ENCODE measurements at places on chromosomes 11 and 22. TPM values are rescaled to one million over a fixed set of nuclear protein-coding genes. Genes with fewer than 3 reads are reported as not detected.
A peak's percentile ranks its signal among the peaks of the same experiment; 100 is the strongest.

- DNase-seq: no peak
These were observed 273.9 kb downstream of the NTM start for GRCh38 chr11:131644204-131644795.

- no peak for DNase-seq
These were observed 4.3 kb upstream of the PDE2A start for GRCh38 chr11:72678524-72678923.

- DNase-seq: no peak
These were observed 222.5 kb downstream of the MN1 start for GRCh38 chr22:27578937-27579617.

DNA sequence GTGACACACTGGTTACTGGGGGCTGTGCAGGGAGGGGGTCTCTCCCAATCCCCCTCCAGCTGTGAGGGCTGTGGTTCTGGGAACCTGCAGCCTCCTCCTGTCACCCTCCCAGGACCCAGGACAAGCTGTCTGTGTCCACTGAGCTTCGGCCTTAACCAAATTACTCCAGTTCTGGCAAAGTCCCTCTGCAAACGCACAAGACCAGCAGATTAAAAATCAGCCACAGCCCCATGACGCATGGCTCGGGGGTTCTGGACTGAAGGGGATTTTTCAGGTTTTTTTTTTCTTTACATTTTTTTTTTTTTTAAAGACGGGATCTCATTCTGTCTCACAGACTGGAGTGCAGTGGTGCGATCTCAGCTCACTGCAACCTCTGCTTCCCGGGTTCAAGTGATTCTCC is 32.2 kb upstream of the A4GALT start:
- no peak for DNase-seq

OR2D2 gene
- 0.44 TPM for total RNA-seq

DNA sequence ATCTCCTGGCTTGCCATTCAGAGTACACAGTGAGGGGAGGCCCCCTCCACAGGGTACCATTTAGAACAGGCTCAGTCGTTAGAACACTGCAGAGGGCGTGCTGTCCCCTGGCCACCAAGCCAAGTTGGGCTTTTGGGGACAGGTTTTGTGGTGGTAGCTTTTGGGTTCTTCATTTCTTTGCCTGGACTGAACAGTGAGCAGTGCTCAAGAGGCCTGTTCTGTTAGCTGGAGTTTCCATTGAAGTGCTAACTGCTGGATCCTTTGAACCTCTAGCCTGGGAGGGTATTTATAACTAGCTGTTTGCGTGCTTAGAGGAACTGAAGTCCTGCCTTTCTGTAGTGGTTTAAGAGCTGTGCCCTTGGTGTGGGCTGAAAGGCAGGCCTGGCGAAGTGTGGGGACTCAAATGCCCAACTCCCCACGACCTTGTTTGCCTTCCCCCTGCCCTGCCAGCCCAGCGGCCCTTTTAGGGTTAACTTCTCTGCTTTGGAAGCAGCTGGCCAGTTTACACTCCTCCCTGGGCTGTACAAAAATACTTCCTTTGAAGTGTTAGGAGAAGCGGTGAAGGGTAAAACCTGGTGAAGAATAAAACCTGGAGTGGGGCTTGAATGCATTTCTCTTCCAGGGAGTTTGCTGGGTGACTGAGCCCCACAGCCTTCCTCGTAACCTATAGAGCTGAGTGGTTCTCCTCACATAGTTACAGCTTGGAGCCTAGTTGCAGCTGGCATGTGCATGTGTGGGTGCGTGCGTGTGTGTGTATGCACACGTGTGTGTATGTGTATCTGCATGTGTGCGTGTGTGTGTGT is 34.6 kb downstream of the ZNRF3 start:
- DNase-seq: no peak

DNA sequence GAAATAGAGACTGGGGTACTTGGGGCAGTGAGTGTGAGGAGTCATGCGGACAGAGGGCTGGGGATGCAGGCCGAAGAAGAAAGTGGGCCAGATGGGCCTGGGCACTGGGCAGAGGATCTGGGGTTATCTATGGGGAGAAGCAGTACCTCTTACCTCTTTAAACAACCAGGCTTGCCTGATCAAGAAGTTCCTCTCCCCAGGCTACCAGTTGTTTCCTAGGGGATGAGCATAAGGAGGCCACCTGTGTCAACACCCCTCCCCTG is 98.4 kb upstream of the PITPNB start:
- DNase-seq: no peak

DNA sequence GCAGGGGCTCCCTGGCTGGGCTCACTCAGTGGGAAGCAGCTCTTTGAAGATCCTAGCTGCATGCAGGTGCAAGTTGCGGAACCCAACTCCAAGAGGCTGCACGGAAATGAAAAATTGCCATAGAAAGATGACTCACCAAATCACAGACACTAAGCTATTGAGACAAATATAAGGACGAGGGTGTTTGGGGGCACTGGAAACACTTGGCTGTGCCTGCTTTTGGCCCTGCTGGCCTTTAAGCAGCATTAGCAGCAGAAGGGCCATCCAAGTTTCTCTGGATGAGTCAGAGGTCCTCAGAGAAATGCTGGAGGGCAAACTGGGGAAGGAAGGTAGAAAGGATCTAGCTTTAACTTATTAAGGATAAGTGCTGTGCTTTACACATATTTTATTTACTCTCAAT is 282.3 kb downstream of the KIRREL3 start:
- no peak for DNase-seq

GRCh38 chr22:23182309-23183060 is 2.2 kb downstream of the BCR start:
- peak; percentile 86 for DNase-seq

DNA sequence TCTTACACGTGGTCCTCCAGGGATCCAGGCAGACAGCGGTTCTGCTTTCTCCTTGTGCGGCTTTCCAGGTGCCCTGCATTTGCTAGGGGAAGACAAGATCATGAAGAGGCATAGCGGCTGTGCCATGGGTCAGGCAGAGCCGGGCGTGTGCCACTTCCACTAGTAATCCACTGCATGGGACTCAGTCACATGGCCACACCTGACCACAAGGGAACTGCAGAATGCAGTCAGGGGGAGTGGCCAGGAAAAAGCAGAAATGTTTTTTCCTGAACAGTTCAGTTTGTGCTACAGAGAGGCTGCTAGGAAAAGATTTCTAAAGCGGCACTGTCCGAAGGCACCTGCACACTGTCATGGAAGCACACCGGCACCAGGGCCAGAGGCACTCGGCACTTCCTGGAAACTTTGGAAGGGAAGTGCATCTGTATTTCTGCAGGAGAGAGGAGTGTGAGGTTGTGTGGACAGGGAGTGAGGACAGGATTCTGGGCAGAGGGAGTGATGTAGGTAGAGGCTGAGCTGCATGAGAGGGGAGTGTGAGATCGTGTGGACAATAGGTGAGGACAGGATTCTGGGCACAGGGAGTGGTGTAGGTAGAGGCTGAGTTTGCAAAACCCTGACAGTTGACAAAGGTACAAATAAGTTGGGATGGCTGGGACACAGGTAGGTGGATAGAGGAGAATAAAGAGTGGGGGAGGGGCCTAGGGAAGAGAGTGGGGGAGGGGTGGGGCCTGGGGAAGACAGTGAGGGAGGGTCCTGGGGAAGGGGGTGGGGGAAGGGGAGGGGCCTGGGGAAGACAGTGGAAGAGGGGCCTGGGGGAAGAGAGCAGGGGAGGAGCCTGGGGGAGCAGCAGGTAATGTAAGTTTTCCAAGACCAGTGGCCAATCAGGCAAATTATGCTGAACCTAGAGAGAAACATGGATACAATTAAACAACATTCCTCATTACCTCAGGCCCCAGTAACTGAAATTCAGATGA is 1436.3 kb downstream of the TBC1D22A start:
- DNase-seq: no peak

- no peak for DNase-seq
These were observed 15.7 kb downstream of the FDX1 start for GRCh38 chr11:110445437-110445836.

CRYBA4 gene
- total RNA-seq: not detected

- DNase-seq: peak; percentile 91
These were observed 7.1 kb downstream of the CD44 start for GRCh38 chr11:35146074-35146521.

SLC37A4 gene
- total RNA-seq: 36.2 TPM

DNA sequence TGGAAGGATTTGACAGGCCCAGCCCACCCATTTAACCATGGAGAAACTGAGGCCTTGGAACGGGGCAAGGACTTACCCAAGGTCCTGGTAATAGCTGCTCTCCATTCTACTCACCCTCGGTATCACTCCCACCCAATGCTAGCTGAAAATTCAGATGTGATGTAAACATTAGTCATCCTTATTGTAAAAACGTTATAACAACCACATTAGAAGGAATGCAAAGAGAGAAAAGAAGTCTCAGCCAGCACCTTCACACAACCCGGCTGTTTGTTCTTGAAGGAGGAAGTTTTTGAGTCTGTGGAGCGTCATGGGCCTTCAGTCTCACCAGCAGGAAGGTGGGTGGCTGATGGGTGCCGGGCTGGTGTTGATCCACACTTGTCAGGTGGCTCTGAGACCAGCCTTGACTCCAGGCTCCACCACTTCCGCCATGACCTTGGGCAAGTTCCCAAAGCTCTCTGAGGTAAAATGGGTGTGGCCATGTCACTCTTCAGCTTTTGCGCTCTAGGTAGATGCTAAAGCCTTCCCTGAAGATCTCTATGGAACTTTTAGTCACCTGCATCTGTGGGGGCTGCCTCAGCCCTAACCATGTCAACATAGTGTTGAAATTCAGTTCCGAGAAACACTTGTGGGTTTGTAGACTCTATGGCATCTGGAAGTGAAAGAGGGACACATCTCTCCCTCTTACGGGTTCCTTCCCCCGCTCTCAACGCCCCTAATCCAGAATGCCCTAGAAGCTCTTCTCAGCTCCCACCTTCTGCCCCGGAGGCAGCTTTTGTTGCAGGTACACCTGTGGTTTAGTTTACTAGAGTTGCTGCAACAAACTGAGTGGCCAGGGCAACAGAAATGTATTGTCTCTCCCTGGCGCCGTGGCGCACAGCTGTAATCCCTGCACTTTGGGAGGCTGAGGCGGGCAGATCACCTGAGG is 14.8 kb downstream of the CD6 start:
- peak; percentile 97 for DNase-seq

DNA sequence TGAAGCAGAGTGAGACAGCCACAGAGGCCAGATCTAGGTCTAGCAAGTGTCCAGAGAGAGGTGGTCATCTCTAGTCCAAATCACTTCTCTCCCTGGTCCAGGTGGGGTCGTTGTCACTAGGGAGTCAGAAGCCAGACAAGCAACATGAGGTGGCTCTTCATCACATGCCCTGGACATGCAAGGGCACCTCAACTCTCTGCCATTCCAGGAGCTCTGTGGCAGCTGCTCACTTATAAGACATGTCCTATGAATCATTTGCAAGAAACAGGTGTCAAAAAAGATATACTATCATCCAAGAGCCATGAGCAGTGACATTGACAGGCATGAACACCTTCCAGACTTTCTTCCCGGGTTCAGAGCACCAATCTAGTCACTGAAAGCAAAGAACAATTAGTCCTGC is 130.8 kb downstream of the GALNT18 start:
- DNase-seq: no peak

- no peak for DNase-seq
These were observed 10.8 kb upstream of the CALCB start for GRCh38 chr11:15062599-15062998.

GRCh38 chr11:69476509-69476961 is 4.9 kb upstream of the LINC01488 start:
- DNase-seq: no peak

DNA sequence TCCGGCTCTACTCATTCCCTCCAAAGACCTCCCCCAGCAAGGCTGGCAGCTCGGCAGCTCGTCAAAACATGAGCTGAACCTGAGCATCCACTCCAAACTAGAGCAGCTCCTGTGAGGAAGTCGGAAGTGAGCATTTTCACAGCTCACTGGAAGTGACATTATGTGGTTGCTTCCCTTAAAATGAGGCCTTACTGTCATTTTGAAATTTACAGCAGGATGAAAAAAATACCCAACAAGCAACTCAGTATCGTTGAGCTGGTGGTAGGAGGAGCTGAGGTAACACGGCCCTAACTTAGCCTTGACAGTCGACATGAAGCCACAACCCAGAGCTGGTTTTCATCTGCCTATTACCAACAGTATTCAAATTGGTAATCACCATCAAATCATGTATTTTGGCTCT is 38.0 kb upstream of the ARFGAP3 start:
- DNase-seq: peak; percentile 58

- no peak for DNase-seq
These were observed 27.5 kb downstream of the ZBTB16 start for GRCh38 chr11:114087025-114087424.

DNA sequence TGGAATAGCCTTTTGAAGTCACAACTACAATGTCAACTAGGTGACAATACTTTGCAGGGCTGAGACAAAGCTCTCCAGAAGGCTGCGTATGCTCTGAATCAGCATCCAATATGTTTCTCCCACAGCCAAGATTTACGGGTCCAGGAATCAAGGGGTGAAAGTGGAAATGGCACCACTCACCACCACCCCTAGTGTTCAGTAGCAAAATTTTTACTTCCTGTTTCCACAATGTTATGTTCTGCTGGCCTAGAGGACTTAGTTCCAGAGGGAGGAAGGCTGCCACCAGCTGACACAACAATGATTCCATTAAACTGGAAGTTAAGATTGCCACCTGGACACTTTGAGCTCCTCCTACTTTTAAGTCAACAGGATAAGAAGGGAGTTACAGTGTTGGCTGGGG is 68.5 kb upstream of the MPEG1 start:
- DNase-seq: no peak

GRCh38 chr11:14906578-14906977 is 14.5 kb upstream of the CYP2R1 start:
- DNase-seq: no peak

GRCh38 chr22:36377022-36377631 is 10.6 kb downstream of the MYH9 start:
- peak; percentile 75 for DNase-seq

- DNase-seq: no peak
These were observed 23.0 kb downstream of the EHF start for GRCh38 chr11:34643846-34644245.
